Stimulated activated CD4-positive, alpha-beta T cell treated with anti-CD3 and anti-CD28 coated beads, Interleukin-4, amount 100 ng/mL, for 4 hours (primary cell): ENCODE measurements at places on chromosomes 2 and 18.

DNA sequence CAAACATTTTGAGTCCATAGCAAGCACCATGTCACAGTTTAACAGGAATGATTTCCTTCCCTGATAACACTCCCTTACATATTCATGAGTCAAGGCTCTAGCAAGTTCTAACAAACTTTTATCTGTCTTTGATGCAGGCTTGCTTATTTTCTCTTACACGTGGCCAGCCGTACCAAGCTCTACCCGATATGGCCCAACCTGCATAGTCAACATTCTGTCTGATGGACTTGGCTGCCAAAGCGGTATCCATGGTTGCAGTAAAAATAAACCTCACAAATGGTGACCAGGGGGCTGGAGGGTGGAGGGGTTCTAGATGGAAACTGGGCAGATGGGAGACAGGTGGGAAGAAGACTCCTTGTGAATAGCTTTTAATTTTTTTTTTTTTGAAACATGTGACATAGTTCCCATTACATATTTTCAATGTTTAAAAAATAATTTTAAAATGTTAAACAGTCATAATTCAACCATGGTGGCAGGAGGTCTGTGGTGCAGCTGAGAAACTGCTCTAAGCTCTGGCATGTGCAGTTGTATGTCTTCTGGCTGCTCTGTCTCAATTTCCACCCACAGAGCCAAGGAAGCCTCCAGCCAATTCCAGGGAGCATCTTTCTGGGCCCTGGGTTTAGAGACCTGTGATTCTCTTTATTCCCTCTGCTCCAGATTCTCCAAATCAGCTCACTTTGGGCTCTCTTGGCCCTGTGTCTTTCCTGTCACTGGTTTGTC is 20.7 kb upstream of the CXCR1 start:
- DNase-seq: no peak

DNA sequence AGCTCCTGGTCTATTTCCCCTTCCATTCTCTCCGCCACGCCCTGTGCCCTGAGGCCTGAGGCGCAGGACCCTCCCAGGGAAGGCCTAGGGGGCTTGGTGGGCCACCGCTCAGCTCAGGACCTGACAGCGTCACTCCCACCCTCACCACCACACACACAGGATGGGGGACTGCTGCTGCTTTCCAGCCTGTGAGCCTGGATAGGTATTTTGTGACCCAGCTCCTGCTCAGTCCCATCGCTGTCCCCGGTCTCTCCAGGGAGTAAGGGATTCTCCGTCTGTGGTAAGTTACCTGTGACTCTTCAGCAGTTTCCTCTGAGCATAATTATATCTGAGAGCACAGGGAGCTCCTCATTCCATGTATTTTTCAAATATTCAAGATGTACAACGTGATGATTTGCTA is 16.3 kb downstream of the FAM228A start:
- DNase-seq: no peak

DNA sequence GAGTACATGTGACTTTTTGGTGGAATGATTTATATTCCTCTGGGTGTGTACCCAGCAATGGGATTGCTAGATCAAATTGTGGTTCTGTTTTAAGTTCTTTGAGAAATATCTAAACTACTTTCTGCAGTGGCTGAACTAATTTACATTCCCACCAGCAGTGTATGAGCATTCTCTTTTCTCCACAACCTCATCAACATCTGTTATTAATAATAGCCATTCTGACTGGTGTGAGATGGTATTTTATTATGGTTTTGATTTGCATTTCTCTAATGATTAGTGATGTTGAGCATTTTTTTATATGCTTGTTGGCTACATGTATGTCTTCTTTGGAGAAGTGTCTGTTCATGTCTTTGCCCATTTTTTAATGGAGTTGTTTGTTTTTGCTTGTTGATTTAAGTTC is 267.4 kb upstream of the NT5C1B start:
- DNase-seq: no peak

DNA sequence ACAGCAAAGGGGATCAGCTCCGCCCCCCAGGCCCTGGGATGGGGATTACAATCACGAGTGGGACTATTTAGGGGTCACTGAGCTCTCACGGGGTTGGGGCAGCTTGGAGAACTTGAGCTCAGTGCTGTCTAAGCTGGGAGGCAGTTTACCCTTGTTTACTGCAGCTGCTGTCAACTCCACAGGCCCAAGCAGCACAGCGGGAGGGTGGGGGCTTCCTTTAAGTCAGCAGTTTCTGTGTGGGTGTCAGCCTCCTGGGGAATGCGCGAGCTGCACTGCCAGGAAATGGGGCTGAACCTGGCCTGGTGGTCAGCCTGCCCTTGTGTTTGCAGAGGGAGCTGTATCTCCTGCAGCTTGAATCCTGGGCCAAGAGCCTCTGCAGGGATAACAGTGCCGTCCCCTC is 29.8 kb downstream of the TOGARAM2 start:
- no peak for DNase-seq

- DNase-seq: no peak
Observed at GRCh38 chr2:228575897-228576296, 394.4 kb upstream of the SPHKAP start.

DNA sequence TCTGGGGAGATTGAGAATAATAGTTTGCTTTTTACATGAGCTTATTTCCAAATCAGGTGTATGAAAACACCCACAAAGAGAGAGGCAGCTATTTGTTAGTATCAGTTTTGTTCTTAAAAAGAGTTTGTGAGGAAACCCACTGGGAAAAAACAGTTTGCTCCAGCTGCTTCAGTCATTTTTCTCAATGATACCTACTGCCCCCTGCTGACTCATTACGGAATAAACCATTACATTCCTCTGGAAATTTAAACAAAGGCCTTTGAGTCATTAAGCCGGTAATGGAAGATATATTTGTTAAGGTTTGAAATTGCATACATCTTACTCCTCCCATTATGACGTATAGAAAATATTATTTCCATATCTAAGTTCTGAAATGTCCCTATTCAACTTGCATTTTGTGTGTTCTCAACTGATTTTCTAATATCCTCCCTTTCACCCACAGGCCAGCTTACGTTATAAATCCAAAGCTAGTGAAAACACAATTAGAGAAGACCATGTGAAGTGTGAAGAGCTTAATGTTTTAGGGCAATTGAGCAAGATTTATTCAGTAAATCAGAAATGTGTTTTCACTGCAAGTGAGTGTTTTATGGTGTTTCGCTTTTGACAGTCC is 761.6 kb downstream of the DSC3 start:
- no peak for DNase-seq

GRCh38 chr2:37349231-37349860 is 4.9 kb downstream of the QPCT start:
- no peak for DNase-seq

- DNase-seq: no peak
Observed at GRCh38 chr2:241942416-241943208, 73.1 kb downstream of the RTP5 start.

- no peak for DNase-seq
Observed at GRCh38 chr2:136653861-136654260, 111.5 kb upstream of the THSD7B start.

DNA sequence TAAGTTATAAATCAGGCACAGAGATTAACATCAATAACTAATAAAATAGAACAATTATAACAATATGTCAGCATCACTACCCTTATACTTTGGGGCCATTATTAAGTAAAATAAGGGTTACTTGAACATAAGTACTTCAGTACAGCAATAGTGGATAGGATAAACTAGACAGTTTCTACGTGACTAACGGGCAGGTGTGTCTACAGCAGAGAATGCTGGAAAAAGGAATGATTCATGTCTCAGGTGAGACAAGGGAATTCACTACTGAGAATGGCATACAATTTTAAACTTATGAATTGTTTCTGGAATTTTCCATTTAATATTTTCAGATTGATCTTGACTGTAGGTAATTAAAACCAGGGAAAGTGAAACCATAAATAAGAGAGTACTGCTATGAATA is 5.5 kb downstream of the WDR75 start:
- no peak for DNase-seq

DNA sequence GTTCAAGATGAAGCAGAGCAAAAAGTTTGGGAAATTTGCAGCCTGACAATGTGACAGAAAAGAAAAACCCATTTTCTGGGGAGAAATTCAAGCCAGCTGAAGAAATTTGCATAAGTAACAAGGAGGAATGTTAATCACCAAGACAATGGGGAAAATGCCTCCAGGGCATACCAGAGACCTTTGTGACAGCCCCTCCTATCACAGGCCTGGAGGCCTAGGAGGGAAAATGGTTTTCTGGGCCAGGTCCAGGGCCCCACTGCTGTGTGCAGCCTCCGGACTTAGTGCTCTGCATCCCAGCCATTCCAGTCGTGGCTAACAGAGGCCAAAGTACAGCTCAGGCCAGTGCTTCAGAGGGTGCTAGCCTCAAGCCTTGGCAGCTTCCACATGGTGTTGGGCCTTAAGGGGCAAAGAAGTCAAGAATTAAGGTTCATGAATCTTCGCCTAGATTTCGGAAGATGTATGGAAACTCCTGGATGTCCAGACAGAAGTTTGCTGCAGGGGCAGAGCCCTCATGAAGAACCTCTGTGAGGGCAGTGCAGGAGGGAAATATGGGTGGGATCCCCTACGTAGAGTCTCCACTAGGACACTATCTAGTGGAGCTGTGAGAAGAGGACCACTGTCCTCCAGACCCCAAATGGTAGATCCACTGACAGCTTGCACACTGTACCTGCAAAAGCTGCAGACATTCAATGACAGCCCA is 314.1 kb upstream of the TRIB2 start:
- DNase-seq: no peak

- DNase-seq: no peak
Observed at GRCh38 chr2:34239511-34239910, 640.4 kb upstream of the FAM98A start.

DNA sequence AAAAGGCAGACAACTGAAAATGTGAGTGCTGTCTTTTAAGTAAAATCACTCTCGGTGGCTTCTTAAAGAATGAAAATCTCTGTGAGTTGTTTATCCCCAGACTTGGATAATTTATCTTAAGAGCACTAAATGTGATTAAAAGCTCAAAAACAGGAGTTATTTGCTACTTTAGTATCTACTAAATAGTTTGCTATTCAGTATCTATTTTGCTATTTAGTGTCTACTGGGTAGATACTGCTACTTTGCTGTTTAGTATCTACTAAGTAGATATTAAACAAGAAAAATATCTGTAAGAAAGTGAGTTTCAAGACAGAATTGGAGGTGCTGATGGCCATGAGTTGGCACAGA is 1.4 kb upstream of the KCNG3 start:
- DNase-seq: no peak

- DNase-seq: no peak
Observed at GRCh38 chr2:227234429-227234828, 70.0 kb downstream of the COL4A3 start.

- DNase-seq: no peak
Observed at GRCh38 chr2:192645811-192646598, 451.3 kb upstream of the TMEFF2 start.

DNA sequence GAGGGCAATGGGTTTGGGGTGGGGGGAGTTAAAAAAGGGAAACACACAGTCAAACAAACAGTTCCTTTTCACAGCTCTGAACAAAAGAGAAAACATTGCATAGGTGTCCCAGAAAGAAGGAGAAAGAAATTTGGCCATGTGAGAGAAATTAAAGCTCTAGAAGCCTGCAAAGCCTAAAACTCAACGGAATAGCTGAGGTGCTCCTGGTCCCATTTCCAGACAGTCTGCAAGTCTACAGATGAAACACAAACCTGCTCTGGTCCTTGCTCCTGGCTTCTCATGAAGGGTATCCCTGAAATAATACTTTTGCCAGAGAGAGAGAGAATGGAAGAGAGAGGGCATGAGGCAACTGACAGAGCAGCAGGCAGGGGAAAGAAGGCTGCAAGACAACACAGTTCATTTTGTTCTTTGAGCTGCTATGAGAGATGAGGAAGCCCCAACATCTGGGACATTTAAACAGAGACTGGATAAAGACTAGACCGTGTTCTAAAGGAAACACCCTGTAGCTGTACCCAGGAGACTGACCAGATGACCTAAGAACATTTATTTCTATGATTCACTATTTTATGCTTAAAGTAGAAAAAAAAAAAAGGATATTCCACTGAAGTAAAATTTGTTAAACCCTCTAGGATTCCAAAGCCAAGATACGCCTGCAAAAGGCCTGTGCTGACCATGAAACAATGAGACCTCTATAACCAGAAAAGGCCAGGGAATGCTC is 57.3 kb upstream of the CYP26B1 start:
- no peak for DNase-seq

DNA sequence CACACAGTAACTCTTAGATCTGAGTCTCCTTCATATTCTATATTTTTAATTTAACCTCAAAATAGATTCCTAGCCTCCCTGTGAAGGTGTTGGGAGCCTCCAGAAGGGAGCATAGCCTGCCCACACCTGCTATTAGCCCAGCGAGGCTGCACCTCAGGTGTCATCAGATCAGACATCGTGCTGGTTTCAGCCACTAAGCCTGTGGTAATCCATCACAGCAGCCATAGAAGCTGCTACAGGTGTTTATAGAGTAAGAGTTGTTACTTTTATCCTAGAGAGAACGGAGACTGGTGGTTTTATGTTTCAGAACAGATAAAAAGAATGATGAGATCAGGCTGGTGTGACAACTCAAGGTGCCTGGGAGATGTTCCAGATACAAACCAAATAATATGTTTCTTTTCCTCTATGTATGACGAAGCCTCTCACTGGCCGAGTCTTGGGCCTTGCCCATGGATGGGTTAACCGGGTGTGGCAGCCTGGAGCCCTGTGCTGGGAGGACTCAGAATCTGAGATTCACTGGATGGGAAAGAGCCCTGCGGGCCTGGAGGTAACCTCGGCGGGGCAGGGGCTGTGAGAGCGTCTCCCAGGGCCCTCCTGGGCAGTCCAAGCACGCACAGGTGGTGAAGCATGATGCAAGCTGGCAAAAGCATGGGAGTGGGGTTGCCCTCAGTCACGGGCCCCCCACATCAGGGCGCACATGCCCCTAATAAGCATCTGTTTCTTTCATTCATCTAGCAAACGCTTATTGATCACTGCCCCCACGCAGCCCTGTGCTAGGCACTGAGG is 73.7 kb downstream of the MRPS9 start:
- no peak for DNase-seq

DNA sequence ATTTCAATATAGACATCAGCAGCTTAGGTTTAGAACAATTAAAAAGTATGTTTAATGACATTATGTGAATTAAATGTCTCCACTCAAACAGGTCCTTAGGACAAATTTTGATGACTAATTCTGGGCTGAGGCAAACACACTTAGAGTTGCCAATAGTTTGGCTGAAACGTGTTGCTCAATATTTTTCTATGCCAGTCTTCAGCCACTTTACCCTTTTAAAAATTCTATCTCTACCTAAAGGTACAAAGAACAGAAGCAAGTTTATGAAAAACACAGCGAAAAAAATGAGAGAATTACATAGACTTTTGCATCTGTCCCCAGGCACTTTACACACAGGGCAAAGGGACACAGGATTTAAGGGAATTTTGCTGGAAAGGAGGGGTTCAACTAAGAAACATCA is 4.5 kb downstream of the IDH1 start:
- no peak for DNase-seq

DNA sequence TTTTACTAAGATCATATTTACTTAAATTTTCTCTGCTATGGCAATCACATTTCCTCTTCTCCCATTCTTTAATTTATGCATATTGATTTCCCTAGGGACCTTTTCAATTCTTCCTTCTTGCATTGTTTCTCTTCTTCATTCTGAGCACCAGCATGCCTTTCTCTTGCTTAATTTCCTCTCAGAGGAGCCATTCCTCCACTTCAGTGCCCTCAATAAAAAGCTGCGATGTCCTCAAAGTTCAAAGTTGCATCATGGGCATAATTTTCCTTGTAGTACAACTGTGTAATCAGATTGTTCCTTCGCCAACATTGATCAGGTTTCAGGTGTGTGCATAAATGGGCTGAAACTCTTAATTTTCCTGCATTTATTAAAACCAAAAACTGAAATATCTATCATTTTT is 21.8 kb upstream of the CD226 start:
- no peak for DNase-seq
